ENCODE measurements at places on chromosomes 7 and 10.

DNA sequence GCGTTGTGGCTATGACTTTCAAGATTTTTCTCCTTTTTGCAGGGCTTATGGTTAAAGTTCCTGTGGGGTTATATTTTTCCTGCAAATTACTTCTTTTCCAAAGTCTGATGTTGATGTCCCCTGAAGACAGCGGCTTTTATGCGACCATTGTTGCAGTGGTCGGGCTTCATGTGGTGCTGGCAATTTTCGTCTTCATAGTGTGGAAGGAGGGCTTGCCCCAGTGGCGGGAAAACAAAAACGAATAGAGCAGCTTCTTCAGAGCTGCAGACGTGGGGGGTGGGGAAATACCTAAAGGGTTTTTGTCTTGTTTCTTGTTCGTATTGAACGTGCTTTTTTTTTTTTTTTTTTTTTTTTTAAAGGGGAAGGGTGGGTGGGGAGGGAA lies 53.8 kb downstream of the MCMBP start:
- DNase-seq, result no peak

- DNase-seq, result no peak
Measured at GRCh38 chr10:112026438-112026837, 157.1 kb downstream of the GPAM start.

DNA sequence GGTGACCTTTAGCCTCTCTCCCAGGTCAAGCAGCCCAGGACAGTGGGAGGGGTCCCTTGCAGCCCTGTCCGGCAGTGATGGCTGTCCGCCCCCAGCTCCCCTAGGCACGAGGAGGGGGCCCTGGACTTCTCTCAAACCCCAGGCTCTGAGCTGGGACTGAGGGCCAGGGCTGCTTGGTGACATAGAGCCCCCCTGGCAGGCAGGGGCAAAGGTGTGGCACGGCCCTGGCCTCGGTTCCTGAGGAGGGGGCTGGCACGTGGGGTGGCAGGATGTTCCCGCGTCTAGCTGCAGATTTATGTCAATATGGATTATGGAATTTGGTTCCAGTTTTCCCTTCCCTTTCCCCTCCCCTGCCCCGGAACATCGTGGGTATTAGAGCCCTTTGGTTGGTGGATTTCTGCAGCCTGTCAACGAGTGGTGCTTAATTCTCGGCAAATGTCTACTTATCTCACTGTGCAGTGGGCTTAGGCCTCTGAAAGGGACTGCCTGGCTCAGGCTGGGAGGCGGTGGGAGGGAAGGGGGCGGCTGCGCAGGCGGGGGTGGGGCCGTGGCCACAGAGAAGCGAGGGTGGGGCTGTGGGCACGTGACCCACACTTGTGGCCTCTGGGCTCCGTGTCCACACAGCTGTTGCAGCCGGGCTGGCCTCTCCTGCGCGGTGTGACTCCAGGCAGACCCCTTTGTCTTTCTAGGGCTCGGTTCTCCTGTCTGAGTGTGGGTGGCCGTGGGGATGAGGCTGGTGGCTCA lies 19.3 kb downstream of the UNCX start:
- no peak for DNase-seq

DNA sequence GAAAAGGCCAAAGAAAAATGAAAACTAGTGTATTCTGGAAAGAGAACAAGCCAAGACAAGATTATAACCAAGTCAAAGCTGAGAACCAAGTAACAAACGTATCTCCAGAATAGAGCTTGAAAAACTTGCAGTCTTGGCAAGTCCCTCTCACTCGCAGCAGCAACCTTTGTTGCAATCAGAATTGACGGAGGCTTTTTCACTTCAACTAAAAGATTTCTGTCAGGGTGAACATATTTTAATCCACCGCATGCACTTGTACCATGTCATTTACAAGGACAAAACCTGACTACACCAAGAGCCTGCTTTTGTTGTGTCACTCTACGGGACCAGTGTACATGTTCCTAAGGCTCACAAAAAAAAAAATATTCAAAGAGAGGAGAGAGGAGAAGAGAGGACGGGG lies 122.0 kb downstream of the CHCHD3 start:
- no peak for DNase-seq

GRCh38 chr7:126659124-126659523 lies 593.6 kb downstream of the GRM8 start:
- no peak for DNase-seq

GRCh38 chr10:69789164-69789576 lies 12.5 kb upstream of the COL13A1 start:
- DNase-seq, result peak; percentile 24

DNA sequence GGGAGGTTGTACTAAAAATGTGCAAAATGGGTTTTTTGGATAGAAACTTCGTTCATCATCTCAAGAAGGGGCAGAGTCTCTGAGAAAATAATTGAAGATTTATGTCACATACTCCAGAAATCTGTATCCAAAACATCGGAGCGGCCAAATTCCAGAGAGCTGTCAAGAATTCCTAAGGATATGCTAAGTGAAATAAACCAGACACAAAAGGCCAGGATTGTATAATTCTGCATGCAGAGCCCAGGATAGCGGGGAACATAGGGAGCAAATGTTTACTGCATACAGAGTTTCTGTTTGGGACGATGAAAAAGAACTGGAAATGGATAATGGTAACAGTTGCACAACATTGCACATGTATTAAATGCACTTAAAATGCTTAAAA lies 224.2 kb upstream of the AUTS2 start:
- peak; percentile 89 for DNase-seq

- no peak for DNase-seq
Measured at GRCh38 chr10:24452030-24452429, 243.1 kb downstream of the KIAA1217 start.
